HuH-7.5 (cell line): ENCODE measurements at places on chromosomes 11 and 22.

DNA sequence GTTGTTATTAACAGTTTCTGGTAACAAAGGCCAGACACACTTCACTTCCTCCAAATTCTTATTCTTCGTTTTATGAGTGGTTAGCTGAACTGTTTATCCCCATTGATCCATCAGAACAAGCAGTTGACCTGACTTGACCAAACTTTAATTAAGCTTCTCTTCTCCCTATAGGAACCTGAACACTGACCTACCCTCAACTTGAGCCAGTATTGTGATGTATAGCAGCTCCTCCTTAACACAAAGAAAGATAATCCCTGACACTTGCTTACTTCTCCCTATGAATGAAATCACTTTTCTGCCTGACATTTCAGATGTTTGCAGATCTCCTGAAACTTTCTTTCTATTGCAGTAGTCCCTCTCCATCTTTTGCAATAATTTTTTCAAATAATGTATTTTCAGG is 41.9 kb downstream of the ANO5 start:
- no peak for DNase-seq

GRCh38 chr11:129333873-129334272 is 41.8 kb upstream of the BARX2 start:
- no peak for DNase-seq

DNA sequence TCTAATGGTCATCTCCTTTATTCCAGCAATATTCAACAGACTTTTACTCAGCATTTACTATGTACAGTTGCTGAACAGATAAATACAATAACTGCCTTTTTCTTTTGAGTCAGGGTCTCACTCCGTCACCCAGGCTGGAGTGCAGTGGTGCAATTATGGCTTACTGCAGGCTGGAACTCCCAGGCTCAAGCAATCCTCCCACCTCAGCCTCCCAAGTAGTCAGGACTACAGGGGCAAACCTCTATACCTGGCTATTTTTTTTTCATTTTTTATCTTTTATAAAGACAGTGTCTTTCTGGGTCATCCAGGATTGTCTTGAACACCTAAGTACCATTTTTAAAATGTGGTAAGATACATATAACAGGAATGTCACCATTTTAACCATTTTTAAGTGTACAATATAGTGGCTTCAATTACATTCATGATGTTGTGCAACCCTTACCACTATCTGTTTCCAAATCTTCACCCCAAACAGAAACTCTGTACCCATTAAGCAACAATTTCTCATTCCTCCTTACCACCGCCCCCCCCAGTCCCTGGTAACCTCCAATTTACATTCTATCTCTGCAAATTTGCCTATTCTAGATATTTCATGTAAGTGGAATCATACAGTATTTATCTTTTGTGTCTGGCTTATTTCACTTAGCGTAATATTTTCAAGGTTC is 67.8 kb downstream of the MIAT start:
- DNase-seq = no peak

- DNase-seq = no peak
Observed at GRCh38 chr11:85379066-85379465, 248.1 kb downstream of the DLG2 start.

DNA sequence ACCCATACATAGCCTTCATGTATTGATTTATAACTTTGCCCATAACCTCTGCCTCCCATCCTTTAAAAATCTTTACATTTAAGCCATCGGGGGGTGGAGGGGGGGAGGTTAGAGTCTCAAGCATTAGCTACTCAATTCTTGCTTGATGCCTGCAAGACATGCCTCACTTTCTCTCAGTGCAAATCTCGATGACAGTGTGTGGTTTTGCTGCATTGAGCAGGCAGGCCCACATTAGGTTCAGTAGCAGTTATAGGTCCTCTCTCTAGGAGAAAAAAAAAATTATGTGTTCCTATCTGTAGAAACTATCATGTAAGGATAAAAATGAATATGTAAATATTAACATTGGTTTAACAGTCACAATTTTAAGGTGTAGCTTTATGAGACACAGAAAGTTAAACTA is 314.0 kb upstream of the ANO3 start:
- no peak for DNase-seq

- DNase-seq = no peak
Observed at GRCh38 chr11:30560206-30561106, 25.7 kb downstream of the MPPED2 start.

GRCh38 chr11:65925397-65925796 is 6.2 kb downstream of the DRAP1 start:
- DNase-seq = no peak

GRCh38 chr22:35657571-35658312 is 9.5 kb downstream of the APOL6 start:
- DNase-seq = no peak

DNA sequence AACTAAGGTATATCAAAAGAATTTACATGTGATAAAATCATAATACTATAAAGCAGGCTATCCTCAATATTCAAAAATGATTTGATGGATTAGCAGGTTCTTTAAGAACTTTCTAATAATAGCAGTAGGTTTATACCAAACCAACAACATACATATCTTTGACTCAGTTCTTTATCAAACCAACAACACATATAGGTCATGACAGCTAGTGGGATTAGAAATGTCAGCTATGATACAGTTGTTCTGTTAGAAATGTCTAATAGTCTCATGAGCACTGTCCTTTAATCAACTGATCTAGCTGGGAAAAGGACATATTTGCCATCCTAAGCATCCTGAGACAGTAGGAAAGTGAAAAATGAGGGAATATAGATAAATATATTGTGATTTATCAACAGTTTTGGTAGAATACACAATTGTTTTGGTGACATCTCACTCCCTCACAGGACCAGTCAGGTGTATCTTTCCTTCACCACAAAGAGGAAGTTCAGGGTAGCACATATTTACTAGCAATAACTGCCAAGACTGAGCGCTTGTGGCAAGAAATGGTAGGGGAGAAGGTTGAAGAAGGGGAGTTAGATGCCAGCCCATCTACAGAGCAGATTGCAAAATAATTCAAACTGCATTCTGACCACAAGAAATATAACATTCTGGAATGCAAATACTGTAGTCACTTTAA is 90.8 kb upstream of the APOA1 start:
- no peak for DNase-seq

DNA sequence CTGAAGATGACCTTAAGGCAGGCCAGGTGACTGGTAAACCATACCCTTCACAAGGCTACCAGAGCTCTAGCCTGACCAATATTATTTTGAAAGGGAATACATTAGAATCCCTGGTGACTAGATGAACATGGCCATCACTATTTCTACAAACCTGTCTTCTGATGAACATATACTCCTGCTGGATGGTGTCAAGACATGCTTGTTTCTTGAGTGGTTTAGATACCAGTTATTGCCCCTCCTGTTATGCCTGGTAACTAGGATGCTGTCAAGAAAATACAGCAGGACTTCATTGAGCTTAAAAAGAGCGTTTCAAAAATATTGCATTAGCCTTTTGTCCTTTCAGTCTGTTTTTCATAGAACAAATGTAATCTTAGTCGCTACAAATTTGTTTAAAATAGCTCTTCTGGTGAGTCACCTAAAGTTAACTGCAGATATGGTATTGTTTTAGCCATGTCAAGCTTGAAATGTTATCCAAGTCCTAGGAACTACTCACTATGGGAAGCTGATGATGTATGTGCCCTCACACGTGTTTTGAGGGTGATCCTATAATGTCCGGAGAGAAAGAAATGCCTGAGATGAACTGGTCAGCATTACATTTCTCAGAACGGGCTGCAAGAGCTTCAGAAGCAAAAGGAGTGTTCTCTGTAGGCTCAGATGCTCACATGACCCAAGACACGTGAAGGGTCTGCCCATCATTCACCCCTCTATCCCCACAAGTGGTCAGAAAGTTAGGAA is 20.6 kb downstream of the ADM start:
- no peak for DNase-seq

- DNase-seq = no peak
Observed at GRCh38 chr22:37146507-37147180, 3.1 kb downstream of the IL2RB start.

DNA sequence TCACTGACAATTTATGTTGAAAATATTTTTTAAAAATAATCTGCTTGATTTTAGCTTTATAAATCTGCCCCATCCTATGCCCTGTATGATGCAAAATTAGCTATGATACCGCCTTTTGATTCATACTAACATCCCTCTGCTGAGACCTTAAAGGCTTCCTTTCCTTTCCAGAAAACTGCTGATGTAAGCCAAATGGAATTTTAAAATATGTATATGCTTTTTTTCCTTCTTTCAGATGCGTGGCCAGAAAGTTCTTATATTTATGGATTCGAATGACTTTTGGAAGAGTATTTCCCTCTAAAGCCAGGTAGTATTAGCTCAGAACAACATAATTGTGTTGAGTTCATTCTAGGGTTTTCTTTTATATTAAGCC is 34.5 kb downstream of the SFI1 start:
- no peak for DNase-seq

GRCh38 chr11:57444362-57445121 is 15.8 kb upstream of the RTN4RL2 start:
- no peak for DNase-seq

GRCh38 chr11:33869481-33870422 is 22.1 kb downstream of the LMO2 start:
- DNase-seq = peak; percentile 20

- no peak for DNase-seq
Observed at GRCh38 chr11:7115780-7116179, 27.0 kb downstream of the RBMXL2 start.

- DNase-seq = no peak
Observed at GRCh38 chr11:75510723-75511019, 15.1 kb downstream of the GDPD5 start.

DNA sequence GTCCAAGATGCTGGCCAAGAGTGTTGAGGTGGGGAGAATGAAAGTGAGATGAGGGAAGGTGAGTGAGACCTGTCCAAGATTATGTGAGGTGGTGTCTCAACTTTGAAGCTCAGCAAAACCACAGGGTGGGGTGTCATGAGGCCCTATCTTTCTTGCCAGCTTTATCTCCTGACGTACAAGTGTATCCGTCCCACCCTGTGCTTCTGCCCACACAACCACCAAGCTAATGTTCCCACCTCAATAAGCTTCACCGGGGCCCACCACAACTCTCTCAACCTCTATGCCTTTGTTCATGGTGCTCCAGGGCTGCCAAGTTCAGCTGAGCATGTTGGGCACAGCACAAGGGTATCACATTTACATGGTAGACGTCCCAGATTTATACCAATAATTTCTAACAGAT is 7.1 kb upstream of the TPST2 start:
- no peak for DNase-seq

GRCh38 chr11:20351751-20352262 is 11.7 kb upstream of the HTATIP2 start:
- DNase-seq = no peak

- no peak for DNase-seq
Observed at GRCh38 chr11:128680906-128681305, 13.0 kb upstream of the FLI1 start.

GRCh38 chr22:44842417-44842816 is 90.0 kb downstream of the ARHGAP8 start:
- no peak for DNase-seq

DNA sequence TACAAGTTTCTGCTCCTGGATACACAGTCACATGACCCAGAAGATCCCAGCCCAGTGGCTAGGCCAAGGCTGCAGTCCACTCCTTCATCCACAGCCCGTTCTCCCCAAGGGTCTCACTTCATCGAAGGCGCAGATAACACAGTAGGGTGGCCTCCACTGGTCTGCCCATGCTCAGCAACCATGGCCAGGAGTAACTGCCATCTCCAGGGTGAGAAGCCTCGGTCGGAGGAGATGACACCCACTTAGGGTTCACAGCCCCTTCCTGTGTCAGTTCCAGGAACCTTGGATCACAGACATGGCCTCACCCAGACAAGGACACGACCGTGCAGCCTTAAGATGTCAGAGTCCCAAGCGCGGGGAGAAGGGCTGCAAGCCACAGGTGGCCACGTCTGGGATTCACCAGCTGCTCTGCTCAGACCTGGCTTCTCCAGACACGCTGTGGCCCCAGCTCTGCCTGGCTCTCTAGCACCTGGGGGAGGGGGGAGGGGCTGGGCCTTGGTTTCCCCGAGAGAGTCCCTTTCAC is 2.6 kb downstream of the BET1L start:
- DNase-seq = no peak

DNA sequence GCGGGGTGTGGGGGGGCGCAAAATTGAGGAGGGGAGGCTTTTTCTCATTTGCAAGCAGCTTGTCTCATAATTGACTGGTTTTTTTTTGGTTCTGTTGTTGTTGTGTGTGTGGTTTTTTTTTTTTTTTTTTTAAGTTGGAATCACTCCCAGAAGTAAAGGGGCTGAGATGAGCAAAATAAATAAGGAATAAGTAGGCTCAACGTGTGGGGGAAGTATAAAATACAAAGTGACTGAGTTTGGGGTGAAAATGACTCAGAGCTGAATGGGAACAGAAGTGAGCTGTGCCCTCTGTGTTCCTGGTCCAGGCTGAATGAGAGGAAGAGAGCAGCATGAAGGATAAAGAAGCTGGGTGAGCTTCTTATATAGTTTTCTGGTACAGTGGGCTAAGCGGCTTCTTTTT is 90.0 kb downstream of the GRIK4 start:
- no peak for DNase-seq

GRCh38 chr22:31230871-31231621 is 18.9 kb downstream of the LIMK2 start:
- DNase-seq = no peak

DNA sequence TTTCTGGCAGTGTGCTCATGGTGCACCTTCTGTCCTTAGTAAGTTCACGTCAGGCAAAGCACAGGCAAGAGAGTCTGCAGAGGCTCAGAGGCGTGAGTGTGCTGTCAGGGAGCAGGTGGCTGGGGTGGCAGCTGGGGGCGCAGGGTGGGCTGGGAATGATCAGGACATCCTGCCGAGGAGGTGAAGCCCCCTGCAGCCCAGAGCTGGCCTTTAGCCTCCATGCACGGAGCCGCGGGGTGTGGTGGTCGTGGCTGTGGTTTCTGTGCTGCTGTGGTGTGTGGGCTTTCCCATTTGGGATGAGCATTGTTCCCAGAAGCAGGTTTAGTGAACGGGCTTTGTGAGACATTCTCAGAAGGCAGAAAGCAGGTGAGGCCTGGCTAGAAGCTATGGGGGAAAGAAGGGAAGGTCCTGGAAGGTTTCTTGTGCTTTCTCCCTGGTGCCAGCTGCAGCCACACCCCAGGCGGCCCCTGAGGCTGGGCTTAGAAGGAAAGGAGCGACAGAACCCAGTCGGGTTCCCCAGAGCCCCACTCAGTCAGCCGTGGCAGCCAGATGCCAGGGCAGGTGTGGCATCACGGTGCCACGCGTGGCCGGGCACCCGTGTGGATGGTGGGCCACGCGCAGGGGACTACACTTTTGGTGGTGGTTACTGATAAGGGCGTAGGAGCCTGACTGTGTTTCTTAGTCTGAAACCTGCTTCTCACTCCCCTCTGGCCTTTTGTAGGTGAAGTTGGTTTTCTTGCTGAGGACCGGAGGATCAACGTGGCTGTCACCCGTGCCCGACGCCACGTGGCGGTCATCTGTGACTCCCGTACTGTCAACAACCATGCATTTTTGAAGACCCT is 32.0 kb downstream of the IGHMBP2 start:
- DNase-seq = no peak

- DNase-seq = no peak
Observed at GRCh38 chr22:37075822-37076433, 24.4 kb downstream of the KCTD17 start.
